CD4-positive, alpha-beta T cell treated with Interleukin-21 for 1 hour (primary cell): ENCODE measurements at places on chromosomes 6 and 20.

- no peak for DNase-seq
Observed at GRCh38 chr6:54846857-54847674, 495 bp downstream of the FAM83B start.

- DNase-seq: no peak
Observed at GRCh38 chr6:41132254-41132653, 21.9 kb downstream of the TREML1 start.

GRCh38 chr6:133816171-133816570, 72.7 kb upstream of the TCF21 start:
- no peak for DNase-seq

DNA sequence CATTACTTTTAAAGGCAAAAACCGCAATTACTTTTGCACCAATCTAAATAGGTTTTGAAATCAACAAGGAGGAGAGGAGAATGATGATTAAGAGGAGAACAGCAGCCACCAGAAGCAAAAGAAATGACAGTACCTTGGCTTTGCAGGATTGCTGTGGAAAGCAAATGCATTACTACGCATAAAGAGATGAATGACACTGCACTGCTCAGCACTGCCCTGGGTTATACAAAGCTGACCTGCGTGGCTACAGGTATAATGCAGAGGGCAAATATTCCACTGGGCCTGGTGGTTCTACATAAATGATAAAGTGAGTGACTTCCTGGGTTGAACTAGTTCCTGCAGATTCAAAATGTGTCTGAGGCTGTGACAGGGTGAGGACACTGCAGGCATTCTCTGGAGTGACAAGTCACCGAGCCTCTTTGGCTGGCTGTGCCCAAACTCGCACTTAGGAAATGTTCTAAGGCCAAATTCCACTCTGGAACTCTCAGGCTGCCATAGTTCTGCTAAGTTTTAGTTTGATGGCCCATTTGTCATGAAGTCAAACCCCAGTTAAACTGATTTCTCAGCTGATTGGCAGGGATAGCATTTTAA, 78.6 kb downstream of the INSM1 start:
- DNase-seq: no peak

- no peak for DNase-seq
Observed at GRCh38 chr6:79157961-79158644, 76.4 kb downstream of the HMGN3 start.

DNA sequence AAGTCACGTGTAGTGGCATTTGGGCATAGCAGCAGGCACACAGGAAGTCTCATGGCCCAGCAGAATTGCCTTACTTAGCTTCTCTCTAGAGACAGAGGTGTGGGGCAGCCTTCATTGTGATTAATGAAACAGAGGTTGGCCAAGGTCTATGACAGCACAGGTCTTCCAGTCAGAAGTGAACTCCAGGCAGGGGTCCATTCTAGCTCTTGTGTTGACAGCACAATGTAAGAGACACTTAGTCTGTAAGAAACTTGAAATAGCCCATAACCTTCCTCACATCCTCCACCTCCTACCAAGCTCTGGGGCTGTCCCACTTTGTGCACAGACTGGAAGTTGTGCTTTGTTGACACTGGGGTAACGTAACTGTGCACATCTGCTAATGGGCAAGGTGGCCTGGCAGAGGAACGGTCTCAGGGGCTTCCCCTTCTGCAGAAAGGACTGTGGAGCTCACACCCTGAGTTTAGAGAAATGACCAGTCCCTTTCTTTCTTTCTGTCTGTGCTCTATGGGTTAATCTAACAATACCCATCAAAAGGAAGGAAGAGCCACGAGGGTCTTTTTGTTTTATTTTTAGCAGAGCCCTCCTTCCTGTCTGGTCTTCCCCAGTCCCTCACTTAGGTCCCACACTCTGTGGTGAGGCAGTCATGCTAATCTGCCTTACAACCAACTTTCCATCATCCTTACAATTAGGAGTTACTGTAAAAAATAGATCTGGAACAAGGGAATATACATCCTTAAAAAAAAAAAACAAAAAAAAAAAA, 35.6 kb upstream of the TAGAP start:
- DNase-seq: no peak

- DNase-seq: no peak
Observed at GRCh38 chr6:166911248-166911677, 45.1 kb downstream of the RNASET2 start.

DNA sequence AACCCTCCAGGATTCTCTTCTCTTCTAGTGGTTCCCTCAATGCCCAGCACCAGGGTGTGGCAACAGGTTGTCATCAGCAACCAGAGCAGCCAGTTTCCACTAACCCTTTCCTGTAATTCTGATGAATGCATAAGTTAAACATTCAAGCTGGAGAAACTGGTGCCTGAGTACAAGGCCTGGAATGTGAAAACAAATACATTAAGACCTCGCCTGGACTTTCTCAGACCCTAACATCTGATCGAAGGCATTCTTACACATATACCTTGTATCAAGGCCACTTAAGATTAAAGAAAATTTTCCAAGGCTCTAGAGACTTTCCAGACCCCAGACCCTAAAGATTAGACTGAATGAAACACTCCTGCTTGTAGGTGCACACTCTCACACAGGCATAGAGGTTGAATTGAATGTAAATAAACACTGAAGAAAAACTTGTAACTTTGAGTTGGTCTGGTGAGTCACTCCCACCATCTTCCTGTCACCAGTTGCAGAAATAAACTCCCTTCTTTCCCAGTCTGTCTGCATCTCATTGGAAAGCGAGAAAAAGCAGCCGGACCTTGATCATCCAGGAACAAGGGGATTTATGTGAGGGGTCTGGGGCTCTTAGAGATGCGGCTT, 9.0 kb downstream of the LRP11 start:
- no peak for DNase-seq

DNA sequence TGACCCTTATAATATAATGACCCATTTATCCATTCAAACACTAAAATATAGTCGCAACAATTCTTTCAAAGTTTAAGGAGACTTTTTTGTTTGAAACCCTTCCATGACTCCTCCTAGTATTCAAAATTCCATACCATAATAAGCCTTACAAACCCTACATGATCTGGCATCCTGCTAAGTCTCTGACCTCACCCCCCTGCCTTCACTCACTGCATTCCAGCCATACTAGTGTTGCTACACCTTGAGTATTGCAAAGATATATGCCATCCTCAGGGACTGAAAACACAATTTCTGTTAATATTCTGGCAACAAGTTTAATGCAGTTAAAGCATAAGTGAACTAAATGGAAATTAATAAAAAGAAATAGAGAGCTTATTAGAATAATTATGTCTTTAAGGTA, 168.4 kb downstream of the EYS start:
- DNase-seq: no peak

GRCh38 chr20:3107464-3108025, 23.0 kb upstream of the AVP start:
- DNase-seq: no peak

GRCh38 chr6:166530211-166531095, 56.0 kb downstream of the RAMACL start:
- DNase-seq: no peak
